Left hindlimb (tissue), 1 donor: ENCODE measurements at places on chromosomes 4 and X.

- DNase-seq: no peak
Observed at GRCh38 chr4:40380647-40381046, 45.5 kb downstream of the CHRNA9 start.

- DNase-seq: no peak
Observed at GRCh38 chrX:135984791-135985156, 461 bp upstream of the SLC9A6 start.

DNA sequence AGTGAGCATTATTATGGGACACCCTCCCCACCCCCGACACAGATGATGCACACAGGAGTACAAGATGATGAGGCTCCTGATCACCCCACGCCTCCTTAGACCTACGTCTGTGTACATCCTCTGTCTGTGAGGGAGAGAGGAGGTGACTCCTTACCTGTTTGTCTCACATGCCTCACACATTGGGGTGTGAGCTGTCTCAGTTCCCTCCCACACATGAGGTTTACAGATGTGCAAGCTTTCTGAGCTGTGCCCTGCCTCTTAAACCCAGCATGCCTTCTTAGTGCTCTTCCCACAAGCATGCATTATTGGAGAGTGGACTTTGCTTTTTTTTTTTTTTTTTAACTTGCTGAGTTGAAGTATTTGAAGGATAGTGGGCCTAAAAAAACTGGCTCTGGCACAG, 76.7 kb downstream of the CLCN5 start:
- no peak for DNase-seq

DNA sequence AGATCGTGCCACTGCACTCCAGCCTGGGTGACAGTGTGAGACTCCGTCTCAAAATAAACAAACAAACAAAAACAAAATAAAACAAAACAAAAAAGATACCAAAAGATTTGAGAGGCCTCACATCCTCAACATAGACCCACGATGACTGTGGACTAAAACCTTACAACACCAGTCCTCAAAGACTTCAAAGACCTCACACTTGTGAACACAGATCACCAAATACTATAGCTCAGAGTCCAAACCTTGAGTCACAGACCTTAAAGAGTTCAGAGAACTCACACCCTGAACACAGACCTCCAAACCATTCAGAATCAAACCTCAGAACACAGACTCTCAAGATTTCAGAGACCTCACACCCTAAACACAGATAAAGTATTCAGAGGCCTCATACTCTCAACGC, 12.7 kb upstream of the PAGE4 start:
- DNase-seq: no peak

DNA sequence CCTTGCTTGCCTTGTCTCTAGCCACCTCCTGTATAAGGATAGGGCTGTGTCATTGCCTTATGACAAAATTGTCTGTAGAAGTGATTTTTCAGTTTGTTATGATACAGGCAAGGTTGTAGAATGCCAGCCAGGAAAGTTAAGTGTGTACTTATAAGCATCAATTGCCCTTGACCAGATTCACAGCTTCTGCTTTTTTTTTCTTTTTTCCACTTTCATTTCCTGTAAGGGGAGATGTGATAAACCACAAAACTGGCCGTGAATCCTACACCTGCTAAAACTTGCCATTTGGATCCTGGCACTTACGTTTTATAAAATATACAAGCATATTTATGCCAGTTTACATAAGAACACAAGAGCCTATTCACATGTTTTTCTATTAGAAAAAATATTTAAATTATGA, 35.0 kb upstream of the BMPR1B start:
- no peak for DNase-seq

GRCh38 chrX:153960786-153961185, 10.8 kb downstream of the HCFC1 start:
- DNase-seq: no peak

DNA sequence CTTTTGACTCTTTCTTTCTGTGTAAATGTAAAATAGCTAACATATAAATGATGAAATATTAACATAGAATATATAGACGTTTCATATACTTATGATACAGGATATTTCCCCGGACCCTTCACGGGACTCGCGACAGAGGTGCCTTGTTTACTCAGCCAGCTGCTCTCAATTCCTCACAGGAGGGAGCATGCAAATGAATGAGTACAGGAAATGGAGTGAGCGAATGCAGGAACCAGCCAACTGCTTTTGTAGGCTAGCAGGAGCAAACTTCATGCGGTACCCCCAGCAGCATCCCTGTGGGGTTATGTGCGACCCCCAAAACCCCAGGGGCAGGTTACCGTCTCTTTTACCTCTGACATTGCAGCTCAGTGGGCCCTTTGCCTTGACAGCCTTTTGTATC, 110.3 kb upstream of the PDHA2 start:
- no peak for DNase-seq

DNA sequence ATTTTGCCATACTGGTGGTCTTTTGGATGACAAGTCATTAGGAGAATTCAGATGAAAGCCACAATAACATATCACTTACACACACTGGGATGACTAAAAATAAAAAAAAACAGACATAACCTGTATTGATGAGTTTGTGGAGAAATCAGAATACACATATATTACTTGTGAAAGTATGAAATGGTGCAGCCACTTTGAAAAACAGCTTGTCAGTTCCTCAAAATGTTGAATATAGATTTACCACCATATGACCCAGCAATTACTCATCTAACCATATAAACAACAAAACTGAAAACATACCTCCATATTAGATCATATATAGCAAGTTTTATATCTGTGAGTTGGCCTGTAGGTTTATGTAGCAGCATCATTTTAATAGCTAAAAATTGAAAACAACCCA, 608.7 kb downstream of the TLL1 start:
- DNase-seq: no peak

DNA sequence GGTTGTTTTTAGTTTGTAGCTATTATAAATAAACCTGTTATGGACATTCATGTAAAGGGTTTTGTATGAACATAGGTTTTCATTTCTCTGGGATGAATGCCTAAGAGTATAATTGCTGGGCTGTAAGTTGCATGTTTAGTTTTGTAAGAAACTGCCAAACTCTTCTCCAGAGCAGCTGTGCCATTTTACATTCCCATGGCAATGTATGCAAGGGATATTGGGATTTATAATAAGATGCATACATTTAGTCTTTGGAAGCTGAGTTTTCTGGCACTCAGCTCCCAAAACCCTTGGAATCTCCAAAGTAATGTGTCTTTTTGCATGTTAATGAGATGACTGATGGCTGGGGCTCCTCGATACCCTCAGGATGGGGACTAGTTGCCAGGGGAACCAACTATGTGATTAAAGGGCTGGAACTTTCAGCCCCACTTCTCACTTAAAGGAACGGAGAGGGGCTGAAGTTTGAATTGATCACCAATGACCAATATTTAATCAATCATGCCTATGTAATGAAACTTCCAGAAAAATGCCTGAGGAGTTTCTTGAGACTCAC, 44.0 kb downstream of the SERTM2 start:
- no peak for DNase-seq

DNA sequence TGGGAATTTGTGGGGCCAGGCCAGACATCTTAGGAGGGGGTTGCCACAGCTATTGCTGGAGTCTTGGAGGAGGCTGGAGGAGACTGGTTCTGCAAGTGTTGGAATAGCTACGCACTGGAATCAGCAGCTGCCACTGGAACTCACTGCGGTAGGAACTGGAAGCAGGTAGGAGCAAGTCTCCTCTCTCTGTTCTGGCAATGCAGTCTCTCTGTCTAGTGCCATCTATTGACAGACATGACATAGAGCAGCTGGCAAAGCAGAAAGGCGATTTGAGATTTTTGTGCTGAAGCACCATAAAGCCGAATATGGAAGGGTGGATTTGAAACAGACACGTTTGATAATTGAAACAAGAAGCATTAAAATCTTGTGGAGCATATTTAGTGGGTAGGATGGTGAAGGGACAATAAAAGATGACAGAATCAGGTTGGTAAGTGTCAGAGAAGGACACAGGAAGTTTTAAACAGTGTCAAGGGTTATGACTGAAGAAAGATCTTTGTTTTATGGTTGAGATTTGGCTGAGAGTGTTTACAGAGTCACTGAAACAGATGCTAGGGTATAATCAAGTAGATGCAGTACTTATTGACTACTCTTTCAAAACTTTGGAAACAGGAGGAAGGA, 23.5 kb upstream of the SYNPO2 start:
- DNase-seq: no peak

DNA sequence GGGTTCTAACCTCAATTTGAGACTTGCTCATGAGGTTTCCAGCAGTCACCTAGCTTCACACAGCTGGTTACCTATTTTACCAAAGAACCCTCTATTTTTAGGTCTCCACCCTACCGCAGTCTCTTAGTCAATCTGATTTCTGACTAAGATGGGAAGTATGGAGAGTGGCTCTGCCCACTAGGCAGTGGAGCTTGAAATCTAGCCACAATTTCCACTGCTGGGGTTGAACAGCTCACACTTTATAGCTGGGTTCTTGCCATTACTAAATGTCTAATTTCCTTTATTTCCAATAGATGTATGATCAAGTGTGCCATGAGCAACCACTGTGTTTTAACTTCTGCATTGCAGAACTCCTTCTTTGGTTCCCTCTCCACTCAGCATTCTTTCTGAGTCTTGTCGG, 43.1 kb downstream of the GASK1B start:
- DNase-seq: no peak

- DNase-seq: no peak
Observed at GRCh38 chrX:122269243-122269781, 914.8 kb upstream of the GRIA3 start.

DNA sequence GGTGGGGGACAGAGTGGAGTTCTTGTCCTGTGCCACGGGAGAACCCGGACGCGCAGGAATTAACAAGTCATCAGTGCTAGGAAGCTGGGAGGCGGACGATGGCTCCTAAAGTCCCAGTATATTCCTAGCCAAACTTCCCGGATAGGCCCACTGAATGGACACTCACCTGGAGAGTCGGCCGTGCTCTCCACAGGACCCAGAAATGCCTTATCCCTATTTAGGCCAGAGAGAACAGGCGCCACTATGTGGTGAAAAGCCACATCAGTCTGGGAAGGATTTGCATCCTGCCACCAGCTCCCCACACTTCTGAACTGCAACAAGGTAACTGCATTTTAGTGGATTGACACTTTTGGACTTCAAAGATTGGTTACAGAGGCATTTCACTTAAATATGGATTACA, 1.1 kb downstream of the CFAP299 start:
- DNase-seq: no peak

GRCh38 chrX:7714351-7714750, 128.6 kb upstream of the VCX start:
- no peak for DNase-seq

- no peak for DNase-seq
Observed at GRCh38 chr4:168614281-168615057, 117.6 kb downstream of the PALLD start.

- no peak for DNase-seq
Observed at GRCh38 chrX:134625315-134625718, 33.0 kb downstream of the PLAC1 start.

DNA sequence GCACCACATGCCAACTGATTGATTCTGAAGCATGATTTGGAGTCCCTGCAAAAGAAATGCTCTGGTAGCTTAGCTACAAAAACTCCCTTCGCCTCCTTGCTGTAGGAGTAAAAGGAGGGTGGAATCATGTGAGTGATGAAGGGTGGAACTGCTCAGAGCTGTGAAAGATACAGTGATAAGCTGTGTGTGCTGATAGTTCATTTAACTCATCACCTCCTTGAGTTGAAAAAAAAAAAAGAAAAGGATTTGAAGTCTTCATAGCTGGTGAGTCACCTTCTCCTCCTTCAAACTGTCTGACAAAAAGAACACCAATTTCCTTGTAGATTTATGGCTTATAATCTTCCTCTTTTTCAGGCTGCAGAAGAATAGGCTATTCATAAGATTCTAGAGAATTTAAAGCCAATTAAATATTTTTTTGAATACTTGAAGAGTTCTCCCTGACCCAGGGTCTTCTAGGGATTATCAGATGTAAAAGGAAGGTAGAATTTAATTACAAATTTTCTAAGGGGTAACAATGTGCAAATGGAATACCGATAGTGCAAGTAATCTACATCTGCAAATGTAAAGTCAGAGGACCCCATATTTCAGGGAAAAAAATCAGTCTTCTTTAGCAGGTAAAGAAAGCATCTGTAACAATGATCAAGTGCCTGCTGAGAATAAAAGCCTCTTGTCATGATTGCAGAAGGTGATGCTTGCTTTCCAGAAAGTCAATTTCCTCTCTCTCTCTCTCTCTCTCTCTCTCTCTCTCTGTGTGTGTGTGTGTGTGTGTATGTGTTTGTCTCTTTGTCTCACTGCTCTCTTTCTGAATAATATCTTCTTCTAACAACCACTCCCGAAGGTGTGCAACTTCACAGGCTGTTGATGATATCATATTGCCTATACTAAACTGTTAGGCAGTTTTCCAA, 208.8 kb upstream of the VEGFC start:
- DNase-seq: no peak
